Stimulated activated CD4-positive, alpha-beta T cell treated with anti-CD3 and anti-CD28 coated beads, Interleukin-1b, Interleukin-23, amount 100 ng/mL, for 48 hours (primary cell): ENCODE measurements at places on chromosomes 6 and 20.

- DNase-seq, result no peak
These were observed 136.0 kb upstream of the FOXQ1 start for GRCh38 chr6:1175877-1176276.

GRCh38 chr6:166587631-166588413 is 1.3 kb upstream of the RAMACL start:
- no peak for DNase-seq

GRCh38 chr6:41488433-41489119 is 57.6 kb upstream of the FOXP4 start:
- DNase-seq, result no peak

GRCh38 chr6:34513646-34514045 is 42.5 kb downstream of the SPDEF start:
- DNase-seq, result no peak

DNA sequence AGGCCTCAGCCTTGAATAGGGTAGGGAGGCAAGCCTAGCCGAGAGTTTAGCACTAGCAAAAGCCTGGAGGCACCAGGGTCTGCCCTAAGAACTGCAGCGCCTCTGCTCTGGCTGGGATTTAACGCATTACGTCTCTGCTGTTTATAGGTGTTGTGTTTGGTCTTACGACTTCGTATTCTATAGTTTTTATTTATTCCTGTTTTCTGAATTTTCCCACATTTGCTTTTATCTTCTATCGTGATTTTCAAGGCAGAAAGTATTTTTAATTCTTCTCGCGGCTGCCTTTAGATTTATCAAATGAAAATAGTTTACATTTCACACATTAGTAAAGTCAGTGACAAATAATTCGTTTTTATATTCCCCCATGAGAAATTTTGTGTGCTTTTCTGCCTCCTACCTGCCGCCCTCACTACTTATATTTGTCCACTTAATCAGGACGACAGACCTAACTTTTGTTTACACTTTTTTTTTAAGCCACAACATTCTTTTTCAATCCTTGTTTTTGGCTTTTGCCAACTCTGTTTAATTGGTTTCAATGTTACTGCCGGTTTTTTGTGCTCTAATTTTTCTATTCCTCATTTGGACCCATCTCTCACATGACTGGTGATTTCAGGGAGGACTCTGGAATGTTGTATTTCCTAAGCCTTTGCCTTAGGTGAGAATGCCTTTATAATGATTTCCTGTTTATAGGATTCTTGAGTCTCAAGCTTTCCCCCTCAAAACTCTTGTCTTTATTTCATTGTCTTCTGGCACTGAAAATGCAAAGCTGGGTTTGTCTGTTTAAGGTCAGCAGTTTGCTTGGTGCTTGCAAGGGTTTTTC is 1.3 kb upstream of the LZTS3 start:
- no peak for DNase-seq

DNA sequence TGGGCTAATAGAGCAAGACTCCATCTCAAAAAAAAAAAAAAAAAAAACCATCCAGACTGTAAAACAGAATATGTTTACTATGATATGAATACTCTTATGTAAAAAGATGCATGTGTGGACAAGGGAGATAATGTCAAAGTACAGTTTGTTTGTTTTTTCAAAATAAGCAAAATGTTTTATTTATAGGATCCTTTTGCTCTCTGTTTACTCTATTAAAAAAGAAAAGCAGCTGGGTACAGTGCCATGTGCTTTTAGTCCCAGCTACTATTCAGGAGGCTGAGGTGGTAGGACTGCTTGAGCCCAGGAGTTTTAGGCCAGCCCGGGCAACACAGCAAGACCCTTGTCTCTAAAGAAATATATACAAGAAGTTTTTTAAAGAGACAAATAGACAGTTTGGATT is 38.1 kb downstream of the UQCC1 start:
- DNase-seq, result no peak

- peak; percentile 4 for DNase-seq
These were observed 117.1 kb upstream of the EEF1E1 start for GRCh38 chr6:8219352-8219943.

GRCh38 chr20:45012682-45013302 is 46.5 kb downstream of the STK4 start:
- no peak for DNase-seq
